Posterior cingulate gyrus (tissue), 11 donors: ENCODE measurements at places on chromosomes 5 and 9.

GRCh38 chr5:17340379-17340778 is 122.9 kb downstream of the BASP1 start:
- DNase-seq, result no peak

DNA sequence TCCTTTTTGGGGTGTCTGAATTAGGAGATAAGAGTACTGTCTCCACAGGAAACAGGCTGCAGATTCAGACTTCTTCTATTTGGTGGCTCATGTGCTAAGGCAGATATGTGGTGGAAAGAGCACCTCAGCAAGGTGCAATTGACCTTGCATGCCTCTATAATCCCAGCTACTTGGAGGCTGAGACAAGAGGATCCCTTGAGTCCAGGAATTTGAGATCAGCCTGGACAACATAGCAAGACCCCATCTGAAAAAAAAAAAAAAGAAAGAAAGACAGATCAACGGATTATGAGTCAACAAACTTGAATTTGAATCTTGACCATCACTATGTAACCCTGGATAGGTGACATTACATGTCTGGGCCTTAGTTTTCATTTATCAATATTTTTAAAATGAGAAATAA is 44.4 kb downstream of the RFK start:
- DNase-seq, result no peak

DNA sequence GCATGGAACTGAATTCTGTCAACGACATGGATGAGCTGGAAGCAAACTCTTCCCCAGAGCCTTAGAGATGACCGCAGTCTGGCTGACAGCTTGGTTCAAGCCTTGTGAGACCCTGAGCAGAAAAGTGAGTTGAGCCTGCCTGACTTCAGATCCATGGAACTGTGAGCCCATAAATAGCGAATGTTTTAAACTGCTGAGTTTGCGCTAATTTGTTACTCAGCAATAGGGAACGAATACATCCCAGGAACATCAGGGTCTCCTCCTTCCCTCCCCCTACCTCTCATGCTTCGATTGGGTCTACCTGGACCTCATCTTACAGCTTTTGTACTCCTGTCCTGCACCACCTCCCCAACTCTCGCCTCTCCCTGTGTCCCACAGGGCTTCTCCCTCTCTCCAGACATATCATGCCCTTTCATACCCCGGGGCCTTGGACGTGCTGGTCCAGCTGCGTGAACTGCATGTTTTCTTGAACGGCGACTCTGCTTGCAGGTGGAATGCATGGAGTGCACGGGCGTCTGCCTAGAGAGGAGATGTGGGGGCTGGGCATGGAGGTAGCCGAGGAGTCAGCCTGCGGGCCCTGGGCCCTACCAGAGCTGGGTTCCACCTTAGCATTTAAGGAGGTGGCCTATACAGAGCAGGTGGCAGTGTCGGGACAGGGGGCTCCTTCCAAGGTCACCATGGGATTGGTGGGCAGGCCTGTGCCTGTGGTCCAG is 7.9 kb downstream of the GADD45G start:
- DNase-seq, result no peak

- DNase-seq, result no peak
Measured at GRCh38 chr5:91420879-91421278, 37.8 kb upstream of the ARRDC3 start.

GRCh38 chr5:134547066-134547465 is 21.6 kb downstream of the JADE2 start:
- DNase-seq, result no peak

- no peak for DNase-seq
Measured at GRCh38 chr5:171945066-171945465, 61.4 kb downstream of the FBXW11 start.

GRCh38 chr9:37215381-37215780 is 95.0 kb downstream of the ZCCHC7 start:
- DNase-seq, result no peak
